H4 (cell line): ENCODE measurements at places on chromosomes 16 and 17.

DNA sequence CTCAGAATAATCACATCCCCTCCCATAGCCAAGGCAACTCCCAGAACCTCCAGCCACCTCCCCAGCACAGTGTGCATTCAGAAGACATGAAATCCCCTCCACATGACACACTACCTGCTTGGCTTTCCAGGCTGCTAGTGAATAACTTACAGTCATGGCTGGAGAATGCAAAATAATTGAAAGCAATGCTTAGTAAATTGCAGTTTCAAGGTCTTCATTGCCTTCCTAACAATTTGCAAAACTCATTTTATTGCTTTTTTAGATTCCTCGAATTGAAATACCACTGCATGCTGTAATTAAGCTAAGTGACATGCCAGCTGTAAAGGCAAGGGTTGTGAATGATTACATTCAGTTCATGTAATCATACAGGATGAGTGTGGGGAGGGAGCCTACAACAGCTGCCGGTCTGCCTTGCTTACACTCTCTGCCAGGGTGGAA is 29.0 kb upstream of the HOXB13 start:
- DNase-seq: no peak

DNA sequence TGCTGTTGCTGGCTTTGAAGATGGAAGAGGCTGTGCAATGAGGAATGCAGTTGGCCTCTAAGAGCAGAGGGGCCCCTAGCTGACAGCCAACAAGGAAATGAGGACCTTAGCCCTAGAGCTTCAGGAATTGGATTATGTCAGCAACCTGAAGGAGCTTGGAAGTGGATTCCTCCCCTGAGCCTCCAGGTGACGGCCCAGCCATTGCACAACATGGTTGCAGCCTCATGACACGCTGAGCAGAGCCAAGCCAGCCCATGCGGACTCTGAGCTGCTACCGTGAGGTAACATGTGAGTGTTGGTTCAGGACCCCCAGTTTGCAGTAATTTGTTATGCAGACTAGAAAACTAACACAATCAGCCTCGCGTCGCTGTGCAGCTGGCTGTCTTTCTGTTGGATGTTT is 20.2 kb downstream of the CCDC42 start:
- no peak for DNase-seq

DNA sequence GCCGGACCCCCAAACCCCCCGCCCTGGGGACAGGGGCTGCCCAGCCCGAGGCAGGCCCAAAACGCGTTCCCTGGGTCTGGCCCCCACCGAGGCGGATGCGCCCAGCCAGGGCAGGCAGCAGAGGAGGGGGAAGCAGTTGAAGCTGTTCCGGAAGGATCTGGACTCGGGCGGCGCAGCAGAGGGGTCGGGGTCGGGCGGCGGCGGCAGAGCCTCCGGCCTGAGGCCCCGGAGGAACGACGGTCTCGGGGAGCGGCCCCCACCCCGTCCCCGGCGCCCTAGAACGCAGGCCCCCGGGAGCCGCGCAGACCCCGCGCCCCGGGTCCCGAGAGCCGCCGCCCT is 22.9 kb upstream of the ZFPM1 start:
- no peak for DNase-seq

- DNase-seq: no peak
Measured at GRCh38 chr17:21199311-21199710, 14.7 kb downstream of the TMEM11 start.

DNA sequence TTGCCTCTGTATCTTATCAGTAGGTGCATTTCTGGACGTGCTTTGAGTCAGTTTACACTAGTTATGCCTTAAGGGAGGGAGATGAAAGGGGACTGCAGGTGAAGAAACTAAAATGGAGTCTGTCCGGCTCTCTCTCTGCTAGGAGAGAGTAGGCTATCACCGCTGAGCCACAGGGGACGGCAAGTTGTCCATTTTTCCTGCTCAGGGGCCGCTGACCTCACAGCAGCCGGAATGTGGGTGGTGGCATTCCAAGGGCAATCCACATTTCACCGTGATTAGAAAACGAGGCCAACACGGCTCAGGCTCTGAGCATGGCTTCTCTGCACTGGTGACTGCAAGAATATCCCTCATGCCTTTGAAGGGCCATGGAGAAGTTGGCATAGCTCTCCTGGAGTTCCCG is 19.0 kb upstream of the KLHDC4 start:
- DNase-seq: no peak

DNA sequence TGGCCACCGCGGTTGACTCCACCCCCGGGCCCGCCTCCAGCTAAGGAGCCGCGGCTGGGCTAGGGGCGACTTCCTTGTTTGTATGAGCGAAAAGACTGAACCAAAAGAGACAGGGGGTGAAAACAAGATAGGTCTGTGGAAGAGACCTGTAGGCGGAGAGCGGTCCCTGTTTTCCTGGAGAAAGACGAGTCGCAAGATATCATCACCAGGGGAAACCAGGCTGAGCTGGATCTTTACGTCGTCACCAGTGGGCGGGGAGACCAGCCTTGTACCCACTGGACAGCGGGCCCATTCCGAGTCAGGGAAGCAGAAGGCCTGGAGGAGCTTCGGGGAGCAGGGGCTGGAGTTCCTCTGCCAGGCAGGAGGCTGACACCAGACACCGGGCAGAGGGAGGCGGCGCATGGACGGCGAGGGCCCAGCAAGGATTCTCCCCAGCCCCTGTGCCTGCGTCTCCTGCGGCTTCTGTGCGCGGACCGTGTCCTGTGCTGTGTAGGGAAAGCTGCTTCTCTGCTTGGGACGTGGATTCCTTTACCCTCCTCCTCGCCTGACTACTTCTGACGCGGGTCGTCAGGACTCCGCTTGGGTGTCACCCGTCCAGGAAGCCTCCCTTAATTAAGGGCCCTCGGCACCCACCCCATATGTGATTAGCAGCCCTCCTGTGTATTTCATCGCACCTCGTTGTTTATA is 10.3 kb upstream of the ARL4D start:
- DNase-seq: peak; percentile 89

GRCh38 chr16:46638947-46639925 is 18.1 kb upstream of the SHCBP1 start:
- DNase-seq: no peak

- DNase-seq: peak; percentile 35
Measured at GRCh38 chr16:27315333-27316037, 1.7 kb downstream of the IL4R start.

DNA sequence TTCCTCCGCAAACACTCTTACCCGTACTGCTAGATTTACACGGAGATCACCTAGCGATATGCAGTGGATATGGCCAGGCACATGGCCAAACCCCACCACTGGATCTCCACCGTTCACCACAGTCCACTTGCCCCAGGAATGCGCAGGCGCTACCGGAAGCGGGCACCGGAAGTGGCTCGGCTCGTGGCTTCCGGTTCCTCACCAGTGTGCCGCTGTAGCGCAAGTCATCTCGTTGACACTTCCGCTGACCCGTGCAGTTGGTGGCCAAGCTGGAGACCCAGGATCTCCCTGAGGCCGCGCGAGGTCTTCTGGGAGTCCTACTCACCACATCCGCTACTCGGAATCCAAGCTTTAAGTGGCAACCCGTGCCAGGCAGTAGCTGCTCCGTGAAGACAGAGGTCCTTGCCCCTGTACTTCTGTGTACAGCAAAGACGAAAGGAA is 11.5 kb downstream of the ZNF597 start:
- DNase-seq: no peak

GRCh38 chr16:17265154-17265553 is 205.6 kb downstream of the XYLT1 start:
- no peak for DNase-seq

DNA sequence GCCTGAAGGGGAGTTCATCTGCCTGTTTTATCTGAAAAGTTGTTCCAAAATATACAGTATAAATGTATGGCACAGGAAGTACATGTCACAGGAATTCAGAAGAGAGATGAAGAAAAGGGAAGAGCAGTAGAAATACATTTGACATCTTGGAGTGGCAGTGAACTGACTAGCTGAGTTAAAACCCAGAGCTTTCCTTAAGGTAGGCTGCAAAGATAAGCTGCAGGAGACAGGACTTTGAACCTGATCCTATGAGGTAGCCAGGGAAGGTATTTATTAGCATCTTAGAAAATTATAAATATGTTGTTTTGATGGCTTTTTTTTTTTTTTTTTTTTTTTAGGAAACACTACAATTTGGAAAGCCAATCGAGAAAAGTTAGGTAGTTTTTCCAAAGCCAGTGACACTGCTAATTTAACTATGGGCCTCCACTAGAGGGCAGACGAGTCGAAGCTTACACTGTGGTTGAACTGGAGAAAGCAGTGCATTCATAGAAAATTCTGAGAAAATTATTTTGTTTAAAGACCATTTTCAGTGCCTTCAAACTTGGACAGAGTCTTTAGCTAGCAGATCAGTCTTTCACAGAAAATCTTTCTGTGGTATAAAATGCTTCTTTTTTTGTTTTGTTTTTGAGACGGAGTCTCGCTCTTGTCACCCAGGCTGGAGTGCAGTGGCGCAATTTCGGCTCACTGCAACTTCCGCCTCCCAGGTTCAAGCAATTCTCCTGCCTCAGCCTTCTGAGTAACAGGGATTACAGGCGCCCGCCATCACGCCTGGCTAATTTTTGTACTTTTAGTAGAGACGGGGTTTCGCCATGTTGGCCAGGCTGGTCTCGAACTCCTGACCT is 122.3 kb downstream of the SSH2 start:
- DNase-seq: peak; percentile 57
